CD4-positive, alpha-beta T cell treated with Interferon gamma for 1 hour (primary cell): ENCODE measurements at places on chromosomes 11 and 22.

- no peak for DNase-seq
Observed at GRCh38 chr11:82980292-82980691, 78.8 kb downstream of the DDIAS start.

- peak; percentile 9 for DNase-seq
Observed at GRCh38 chr22:50403701-50404101, 60.6 kb downstream of the PPP6R2 start.

- no peak for DNase-seq
Observed at GRCh38 chr22:44266796-44267760, 45.7 kb downstream of the SHISAL1 start.

- DNase-seq = no peak
Observed at GRCh38 chr11:115695677-115696364, 191.6 kb upstream of the CADM1 start.

DNA sequence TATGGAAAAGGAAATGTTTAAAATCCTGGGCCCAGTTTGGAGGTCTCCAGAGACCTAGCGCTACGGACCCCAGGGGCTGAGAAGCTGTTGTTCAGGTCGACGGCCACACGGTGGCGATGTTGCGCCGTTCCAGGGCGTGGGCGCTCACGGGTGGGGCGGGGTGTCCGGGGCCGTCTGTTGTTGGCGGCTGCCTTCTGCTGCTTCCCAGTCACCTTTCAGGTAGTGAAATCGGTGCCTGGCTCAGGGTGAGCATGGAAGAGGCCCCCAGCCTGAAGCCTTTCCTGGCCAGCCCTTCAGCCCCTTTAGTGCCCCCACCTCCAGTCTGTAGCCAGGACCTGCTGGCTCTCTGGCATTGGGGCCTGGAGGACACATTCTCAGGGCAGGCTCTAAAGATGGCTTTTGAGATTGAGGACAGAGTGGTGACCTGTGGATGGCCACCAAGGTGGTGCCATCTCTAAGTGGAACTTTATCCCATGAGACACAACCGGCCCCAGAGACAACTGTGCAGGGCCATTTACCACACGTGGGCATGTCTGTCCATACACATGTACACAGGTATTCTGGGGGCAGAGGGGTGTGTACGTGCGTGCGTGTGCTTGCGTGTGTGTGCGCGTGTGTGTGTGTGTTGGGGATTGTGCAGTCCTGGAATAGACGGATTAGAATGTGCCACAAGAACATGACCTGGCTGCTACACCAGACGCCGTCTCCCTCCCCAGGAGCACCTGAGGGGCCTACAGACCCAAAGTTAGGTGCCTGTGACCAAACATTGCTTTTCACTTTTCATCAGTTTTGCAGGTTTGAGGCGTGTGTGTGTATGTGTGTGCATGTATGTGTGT lies 53.8 kb downstream of the ST14 start:
- peak; percentile 58 for DNase-seq

GRCh38 chr11:1542267-1542666 lies 29.8 kb downstream of the DUSP8 start:
- DNase-seq = no peak

- DNase-seq = no peak
Observed at GRCh38 chr11:114812733-114813132, 134.4 kb downstream of the NXPE2 start.

GRCh38 chr11:108551651-108552462 lies 41.7 kb downstream of the EXPH5 start:
- DNase-seq = no peak

DNA sequence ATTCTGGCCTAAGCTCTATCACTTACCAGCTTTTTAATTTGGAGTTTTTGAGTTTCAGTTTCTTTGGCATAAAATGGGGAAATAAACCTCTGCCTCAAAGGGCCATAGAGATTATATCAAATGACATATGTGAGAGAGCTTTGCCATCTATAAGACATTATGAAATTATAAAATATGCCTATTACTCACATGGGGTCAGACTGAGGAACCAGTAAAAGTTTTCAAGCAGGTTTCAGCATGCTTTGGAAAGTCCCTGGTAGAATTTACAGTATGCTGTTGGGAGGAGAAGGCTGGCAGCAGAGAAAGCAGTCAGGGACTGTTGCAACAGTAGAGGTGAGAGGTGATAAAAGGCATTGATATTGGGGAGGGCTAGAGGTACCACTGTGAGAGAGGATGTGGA lies 13.6 kb upstream of the MTNR1B start:
- DNase-seq = no peak

- no peak for DNase-seq
Observed at GRCh38 chr22:30575859-30576258, 1.4 kb upstream of the GAL3ST1 start.

DNA sequence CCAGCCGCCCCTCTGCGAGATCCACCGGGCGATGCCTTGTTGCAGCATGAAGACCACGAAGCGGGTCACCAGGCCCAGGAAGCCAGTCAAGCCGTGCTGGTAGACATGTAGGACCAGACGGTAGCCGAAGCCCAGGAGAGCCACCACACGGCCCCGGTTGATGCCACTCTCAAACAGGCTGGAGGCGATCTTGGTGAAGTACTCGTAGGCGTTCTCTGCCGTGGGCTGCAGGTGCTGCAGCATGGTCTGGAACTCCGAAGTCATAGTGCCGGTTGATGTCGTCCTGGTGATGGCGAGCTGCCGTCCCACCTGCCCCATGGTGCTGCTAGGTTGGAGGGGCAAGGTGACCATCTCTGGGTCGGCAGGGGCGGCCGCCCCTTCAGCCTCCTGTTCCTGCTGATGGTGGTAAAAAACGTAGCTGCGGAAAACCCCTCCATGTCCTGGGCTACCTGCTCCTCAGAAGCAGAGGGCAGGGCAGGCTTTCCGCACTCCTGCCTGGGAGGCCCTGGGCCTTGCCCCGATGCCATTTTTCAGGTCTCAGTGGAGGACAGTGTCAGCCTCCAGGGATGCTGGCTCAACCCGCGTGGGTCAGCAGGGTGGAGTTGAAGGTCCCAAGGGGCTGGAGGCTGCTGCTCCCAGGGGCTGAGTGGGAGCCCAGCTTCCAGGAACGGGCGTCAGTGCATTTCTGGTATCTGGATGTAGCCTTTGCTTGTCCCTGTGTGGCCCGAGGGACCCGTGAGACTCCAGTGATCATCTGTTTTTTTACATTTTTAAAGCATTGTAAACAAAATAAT lies 98.7 kb downstream of the ADAMTS15 start:
- DNase-seq = no peak

DNA sequence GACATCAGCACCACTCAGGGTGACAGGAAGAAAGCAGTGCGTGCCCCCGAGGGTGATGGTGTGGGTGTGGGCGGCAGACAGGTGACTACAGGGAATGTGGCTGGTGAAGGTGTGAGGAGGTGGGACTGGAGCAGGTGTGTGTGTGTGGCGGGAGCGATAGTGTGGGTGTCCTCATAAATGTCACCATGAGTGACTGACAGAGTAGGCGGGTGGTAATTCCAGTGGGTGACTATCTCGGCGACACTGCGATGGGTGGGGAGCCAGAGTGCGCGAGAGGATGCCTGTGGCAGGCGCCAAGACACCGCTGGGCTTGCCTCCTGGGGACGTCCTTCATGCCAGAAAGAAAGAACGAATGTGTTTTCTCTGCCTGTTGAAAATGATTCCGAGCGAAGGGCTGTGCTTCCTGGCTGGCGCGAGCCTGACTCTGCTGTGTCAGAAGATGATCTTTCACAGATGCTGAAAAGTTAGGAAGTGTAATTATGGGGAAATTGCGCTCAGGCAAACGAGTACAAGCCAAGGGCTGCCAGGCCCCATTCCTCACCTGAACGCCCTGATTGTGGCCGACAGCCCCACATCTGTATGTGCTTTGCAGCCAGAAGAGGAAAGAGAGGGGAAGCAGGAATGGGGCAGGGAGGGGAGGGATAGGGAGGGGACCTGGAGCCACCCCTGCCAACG lies 98.8 kb upstream of the CD82 start:
- no peak for DNase-seq
